ENCODE measurements at places on chromosomes 7 and 10. TPM values are rescaled to one million over a fixed set of nuclear protein-coding genes. Genes with fewer than 3 reads are reported as not detected.

DNA sequence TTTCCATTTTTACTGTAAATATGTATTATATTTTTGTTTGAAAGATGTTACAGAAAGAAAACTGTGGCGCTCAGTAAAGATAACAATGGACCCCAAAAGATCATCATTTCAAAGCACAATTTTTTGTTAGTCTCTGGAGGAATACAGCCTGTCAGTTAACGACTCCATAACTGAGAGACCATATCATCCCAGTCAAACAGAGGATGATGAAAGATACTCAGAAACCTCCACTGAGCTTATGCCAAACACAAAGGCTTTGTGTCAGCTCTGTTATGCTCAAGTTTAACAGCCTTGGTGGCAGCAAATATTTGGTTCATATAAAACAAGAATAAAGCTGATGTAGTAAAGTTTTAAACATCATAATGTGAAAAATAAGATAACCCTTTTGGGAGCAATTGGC is 345.1 kb downstream of the NXPH1 start:
- DNase-seq, result no peak

The MARVELD1 gene
- 58.6 TPM for total RNA-seq

DNA sequence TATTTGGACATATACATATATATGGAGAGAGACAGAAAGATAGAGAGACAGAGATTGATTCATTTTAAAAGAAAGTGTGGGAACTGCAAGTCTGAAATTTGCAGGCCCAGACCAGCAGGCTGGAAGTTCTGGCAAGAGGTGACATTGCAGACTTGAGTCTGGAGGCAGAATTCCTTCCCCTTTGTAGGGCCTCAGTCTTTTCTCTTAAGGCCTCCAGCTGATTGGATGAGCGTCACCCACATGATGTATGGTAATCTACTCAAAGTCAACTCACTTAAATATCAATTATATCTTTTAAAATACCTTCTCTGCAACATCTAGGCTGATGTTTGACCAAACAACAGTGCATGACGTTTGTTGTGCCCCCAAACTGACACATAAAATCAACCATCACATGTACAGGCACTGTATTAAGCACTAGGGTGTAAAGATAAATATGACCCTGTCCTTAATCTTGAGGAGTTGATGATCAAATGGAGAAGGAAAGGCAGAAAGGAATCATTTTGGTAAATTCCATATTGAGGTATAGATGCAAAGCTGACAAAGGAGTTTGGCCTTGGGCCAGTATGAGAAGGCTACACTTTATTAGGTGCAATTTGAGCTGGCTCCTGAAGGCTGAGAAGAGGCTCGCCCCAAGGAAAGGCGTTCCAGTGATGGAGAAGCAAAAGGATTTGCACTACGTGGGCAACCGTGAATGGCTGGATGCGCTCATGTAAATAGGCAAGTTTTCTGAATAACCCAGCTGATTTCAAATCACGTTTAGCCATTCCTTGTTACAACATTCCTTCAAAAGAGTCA is 52.6 kb downstream of the BPGM start:
- no peak for DNase-seq

DNA sequence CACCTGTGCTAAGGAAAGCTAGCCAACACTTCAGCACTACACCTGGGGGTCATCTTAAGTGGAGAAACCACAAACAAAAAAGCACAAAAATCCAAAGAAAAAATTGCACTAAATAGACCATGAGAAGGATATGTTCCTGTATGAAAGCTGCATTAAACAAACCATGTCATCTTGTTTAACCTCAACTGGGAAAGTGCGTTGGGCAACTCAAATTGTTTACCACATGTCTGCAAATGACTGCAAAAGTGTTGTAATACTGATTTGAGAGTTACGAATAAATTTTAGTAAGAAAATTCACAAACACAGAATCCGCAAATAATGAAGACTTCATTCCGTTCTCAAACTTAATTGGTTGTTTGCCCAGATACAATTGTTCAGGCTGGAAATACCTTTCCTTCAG is 111.9 kb upstream of the EGFR start:
- no peak for DNase-seq

DNA sequence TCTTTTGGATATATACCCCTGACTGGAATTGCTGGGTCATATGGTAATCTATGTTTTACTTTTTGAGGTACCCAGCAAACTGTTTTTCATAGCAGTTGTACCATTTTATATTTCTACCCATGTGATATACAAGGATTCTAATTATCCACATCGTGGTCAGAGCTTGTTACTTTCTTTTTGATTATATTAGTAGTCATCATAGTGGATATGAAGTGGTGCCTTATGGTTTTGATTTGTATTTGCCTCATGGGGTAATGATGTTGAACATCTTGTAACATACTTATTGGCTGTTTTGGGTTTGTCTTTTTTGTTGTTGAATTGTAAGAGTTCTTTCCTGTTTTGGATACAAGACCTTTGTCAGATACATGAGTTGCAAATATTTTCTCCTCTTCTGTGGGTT is 51.7 kb downstream of the MAPK8 start:
- no peak for DNase-seq

The TFPI2 gene
- 21.8 TPM for total RNA-seq
